ENCODE measurements at places on chromosomes 3 and 15.

GRCh38 chr3:137325170-137325569, 367.4 kb downstream of the IL20RB start:
- no peaks in the 10 kb centered on the region for H3K4me1 ChIP-seq
- no peak for DNase-seq
- H3K36me3 ChIP-seq: no peaks in the 10 kb centered on the region
- no peak overlapping the region for H3K27ac ChIP-seq
- H3K27me3 ChIP-seq: no peaks in the 10 kb centered on the region

- no peaks in the 10 kb centered on the region for H3K4me1 ChIP-seq
- H3K27me3 ChIP-seq: no peaks in the 10 kb centered on the region
- H3K4me3 ChIP-seq: no peak overlapping the region
- H3K36me3 ChIP-seq: no peaks in the 10 kb centered on the region
Observed at GRCh38 chr3:139118835-139119234, 74.1 kb upstream of the PRR23C start.

GRCh38 chr3:76997733-76998132, 42.2 kb upstream of the ROBO2 start:
- DNase-seq: no peak
- no peaks in the 10 kb centered on the region for H3K36me3 ChIP-seq
- no peak overlapping the region for H3K27ac ChIP-seq
- no peak overlapping the region for H3K4me3 ChIP-seq
- H3K27me3 ChIP-seq: no peaks in the 10 kb centered on the region

DNA sequence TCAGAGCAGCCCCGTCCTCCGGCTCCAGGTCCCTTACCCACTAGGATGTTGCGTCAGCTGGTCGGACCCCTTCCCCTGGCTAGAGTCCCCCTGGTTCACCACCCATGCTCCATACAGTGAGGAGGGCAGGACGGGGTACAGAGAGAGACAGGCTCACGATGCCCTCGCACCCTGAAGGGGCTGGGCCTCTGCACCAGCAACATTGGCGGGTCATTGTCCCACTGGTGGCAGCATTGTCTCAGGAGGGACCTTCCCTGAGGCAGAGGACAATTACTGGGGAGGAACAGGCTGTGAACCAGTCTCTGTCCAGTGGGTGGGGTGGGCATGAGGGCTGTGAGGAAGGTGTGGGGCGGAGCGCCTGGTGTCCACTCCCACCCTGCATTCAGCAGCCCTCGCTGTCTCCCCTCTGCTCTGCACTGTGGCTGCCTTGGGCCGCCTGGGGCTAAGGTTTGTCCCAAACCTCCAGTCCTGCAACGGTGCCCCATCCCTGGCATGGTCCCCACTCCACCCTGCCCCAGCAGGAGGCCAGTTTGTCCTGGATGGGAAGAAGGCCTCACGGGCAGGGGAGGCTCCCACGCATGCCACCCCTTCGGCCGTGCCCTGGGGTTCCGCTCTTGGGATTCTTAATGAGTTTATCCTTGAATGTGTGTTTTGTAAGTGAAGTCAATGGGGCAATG, 48.0 kb upstream of the KLF13 start:
- no peak overlapping the region for H3K27ac ChIP-seq
- no peaks in the 10 kb centered on the region for H3K36me3 ChIP-seq
- H3K4me3 ChIP-seq: no peak overlapping the region
- no peak for DNase-seq

DNA sequence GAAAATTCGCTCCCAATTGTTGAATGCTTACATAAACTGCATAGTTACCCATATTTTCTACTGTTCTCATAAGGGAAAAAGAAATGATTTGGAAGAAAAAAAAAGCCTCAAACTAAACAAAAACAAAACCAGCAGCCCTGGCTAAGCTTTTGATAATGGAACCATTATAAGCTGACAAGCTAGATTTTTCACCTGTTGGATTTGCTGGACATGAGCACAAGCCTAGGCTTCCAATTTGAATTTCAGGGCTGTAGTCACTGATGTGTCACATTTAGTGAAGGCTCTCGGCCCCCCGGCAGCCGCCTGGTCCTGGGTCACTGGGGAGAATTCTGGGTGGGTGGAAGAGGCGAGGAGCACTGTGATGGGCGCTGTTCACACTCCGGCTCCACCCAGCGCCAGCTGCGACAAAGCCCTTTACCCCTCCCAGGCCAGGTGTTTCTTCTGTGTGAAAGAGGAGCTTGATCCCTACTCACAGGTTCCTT, 4.6 kb downstream of the FBXL22 start:
- H3K36me3 ChIP-seq: no peaks in the 10 kb centered on the region
- peak overlapping the region; percentile 70 for H3K27ac ChIP-seq
- no peak for DNase-seq

DNA sequence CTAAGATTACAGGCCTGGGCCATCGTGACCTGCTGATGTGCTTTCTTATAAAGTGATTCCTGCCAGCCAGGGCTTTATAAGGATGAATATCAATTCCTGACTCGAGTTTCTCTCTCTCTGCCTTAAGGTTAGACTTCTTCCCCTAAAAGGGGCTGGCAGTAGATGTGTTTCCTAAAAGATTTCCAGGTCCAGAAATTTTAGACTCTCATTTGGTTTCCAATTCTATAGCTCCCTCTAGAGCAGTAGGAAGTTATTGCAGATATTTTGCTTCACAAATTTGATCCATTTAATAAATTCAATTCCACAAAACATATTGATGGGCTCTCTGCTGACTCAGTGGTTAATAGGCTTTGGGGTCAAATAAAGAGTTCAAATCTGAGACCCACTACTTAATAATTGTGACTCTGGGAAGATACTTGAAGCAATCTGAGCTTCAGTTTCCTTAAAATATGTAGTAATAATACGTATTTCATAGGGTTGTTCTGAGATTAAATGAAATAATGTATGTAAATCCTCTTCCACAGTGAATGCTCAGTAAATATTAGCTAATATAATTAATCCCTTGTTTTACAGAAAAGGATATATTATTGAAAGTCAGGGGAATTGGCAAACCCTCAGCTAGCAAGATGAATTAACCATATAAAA, 2.1 kb downstream of the TRIM69 start:
- H3K27me3 ChIP-seq: no peaks in the 10 kb centered on the region
- H3K36me3 ChIP-seq: no peaks in the 10 kb centered on the region
- H3K4me1 ChIP-seq: peaks cover 16% of the 10 kb centered on the region
- no peak for DNase-seq
- H3K4me3 ChIP-seq: no peak overlapping the region

DNA sequence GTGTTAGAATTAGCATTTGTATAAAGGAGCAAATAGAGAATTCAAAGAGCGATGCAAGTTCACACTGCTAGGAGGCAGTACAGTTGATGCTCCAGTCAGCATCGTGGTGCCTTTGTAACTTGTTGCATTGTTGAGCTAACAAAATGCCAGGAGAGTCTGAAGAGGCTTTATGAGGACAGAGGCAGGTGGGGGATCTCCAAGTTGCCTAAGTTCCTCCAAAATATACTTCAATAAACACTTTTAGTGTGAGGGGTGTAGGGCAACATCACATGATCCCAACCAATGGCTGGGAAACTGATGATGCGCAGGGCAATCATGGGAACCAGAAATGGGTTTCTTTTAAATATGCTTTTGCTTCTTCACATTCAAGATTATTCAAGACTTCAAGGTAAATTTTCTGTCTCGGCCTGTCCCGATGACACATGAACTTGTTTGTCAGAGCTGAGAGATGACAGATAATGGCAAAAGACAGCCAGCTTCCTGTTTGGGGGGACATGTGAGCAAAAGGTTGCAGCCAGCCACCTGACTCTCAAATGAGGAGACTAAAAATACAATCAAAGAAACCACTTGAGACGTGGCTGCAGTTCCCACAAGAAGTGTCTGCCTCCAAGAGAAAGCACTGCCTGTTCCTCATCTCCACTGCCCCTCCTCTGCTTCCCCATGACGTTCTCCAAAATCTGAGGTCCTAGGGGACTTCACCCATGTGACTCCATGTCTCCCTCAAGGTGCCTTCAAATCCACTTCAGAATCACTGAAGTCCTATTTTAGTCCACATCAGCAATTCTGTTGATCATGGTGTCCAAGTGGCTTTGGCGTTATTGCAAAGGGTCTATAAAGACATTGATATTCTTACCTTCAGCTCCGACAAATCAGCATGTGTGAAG, 39.3 kb downstream of the KLHL6 start:
- H3K27ac ChIP-seq: no peak overlapping the region
- H3K4me1 ChIP-seq: no peaks in the 10 kb centered on the region
- no peaks in the 10 kb centered on the region for H3K27me3 ChIP-seq
- no peak overlapping the region for H3K4me3 ChIP-seq
- no peak for DNase-seq

- H3K27ac ChIP-seq: no peak overlapping the region
- H3K4me3 ChIP-seq: no peak overlapping the region
- H3K4me1 ChIP-seq: no peaks in the 10 kb centered on the region
- no peaks in the 10 kb centered on the region for H3K27me3 ChIP-seq
- H3K36me3 ChIP-seq: no peaks in the 10 kb centered on the region
Observed at GRCh38 chr15:92561754-92562153, 93.8 kb downstream of the FAM174B start.

DNA sequence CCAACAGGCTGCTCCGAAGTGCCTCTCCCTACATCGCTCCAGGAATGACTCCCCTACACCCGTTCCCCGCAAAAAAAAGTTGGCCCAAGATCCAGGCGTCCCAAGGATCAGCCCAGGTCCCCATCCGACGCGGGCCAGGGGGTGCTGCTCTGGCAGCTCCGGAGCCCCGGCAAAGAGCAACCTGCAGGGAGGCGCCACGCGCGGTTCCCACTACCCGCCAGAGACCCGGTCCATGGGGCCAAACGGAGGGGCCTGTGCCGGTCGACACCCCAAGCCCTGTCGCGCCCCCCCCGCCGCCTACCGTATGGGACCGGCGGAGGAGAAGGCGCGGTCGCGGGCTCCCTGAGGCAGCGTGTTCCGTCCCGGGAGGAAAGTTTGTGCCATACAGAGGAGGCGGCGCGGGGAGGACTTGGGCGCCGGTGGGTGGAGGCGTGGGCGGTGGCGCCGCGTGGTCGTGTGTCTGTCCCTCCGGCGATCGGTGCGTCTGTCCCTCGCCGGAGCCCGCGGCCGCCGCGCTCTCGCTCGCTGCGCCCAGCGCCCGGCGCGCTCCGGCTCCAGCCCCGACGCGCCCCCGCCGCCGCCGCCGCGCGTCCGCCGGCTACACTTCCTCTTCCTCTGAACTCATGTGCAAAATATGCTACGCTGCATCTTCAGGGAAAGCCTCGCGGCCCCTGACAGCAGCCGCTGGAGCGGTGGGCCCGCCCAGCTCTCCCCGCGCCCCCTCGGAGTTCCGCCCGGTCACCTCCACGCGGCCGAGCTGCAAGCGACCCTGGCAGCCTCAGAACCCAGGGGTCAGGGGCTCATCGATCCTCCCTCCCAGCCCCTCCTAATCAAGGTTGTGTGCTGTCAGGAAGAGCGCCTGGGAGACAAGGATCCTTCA, at the start of gene RFTN1:
Gene RFTN1, minus strand, starts transcription at position 559 of the 880 bp plus-strand sequence. CDS start 19,830 bp downstream, outside the sequence.
- no peak for DNase-seq
- H3K27ac ChIP-seq: peak within 1 kb of the TSS; percentile 86
- no peaks in the 10 kb centered on the region for H3K36me3 ChIP-seq

DNA sequence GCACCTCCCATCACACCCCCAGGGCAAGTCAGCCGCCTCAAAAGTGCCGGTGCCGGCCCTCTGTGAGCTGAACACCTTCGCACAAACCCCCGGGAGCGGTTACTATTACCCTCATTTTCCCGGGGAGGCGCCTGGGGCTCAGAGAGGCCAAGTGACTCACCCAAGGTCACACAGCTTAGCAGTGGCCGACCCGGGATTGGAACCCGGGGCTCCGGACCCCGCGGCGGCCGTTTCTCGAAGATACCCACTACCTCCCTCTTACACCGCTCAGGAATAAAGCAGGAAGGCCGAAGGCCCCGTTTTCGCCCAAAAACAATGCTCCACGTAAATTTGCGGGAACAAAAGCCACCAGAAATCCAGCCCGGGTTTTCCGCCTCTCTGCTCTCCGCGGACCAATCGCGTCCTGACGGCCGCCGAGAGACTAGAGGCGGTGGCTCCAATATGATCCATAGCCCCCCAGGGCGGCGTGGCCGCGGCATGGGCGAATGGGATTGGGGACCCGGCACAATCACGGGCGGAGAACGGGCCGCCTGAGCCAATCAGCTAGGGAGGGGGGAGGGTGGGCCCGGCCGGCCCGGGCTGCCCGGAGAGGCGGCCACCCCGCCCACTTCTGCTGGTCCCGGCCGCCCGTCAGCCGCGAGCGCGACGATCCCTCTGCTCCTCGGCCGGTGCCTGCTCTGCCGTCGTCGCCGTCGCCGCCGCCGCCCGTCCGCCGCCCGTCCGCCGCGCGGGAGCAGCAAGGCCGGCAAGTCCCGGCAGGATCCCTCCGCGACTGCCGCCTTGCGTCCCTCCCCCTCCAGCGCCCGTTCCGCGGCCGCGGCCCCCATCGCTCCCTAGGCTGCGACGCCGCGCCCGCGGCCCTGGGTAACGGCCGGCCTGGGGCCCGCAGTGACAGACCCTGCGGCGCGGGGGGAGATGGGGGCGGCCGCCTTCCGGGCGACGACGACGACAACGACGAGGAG, 177.0 kb downstream of the OR4M2 start:
- no peak overlapping the region for H3K4me3 ChIP-seq
- H3K27ac ChIP-seq: no peak overlapping the region
- DNase-seq: no peak
- no peaks in the 10 kb centered on the region for H3K36me3 ChIP-seq
- no peaks in the 10 kb centered on the region for H3K27me3 ChIP-seq

DNA sequence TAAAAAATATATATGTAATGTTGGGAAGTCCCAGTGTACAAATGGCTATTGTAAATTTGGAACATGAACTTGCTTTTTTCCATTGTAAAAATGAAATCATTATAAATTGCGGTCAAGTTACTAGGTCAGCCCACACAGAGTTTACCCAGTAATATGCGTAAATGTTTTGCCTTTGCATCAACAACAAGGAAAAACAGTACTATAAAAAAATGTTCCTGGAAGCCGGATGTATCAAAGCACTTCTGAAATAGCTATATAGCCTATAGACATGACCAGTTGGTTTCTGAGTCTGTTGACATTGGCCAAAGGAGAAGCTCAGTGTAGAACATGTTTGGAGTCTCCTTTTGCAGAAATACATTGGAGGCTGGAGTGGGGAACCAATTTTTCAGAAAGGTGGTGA, 23.2 kb downstream of the CTNNB1 start:
- no peak overlapping the region for H3K27ac ChIP-seq
- no peaks in the 10 kb centered on the region for H3K27me3 ChIP-seq
- DNase-seq: no peak
- H3K4me3 ChIP-seq: no peak overlapping the region
- H3K36me3 ChIP-seq: peaks cover 15% of the 10 kb centered on the region

GRCh38 chr15:74892931-74893330, 3.1 kb downstream of the MPI start:
- no peaks in the 10 kb centered on the region for H3K27me3 ChIP-seq
- peaks cover 12% of the 10 kb centered on the region for H3K4me1 ChIP-seq
- no peak for DNase-seq
- H3K36me3 ChIP-seq: peaks cover 6% of the 10 kb centered on the region
- H3K4me3 ChIP-seq: no peak overlapping the region

- no peak overlapping the region for H3K4me3 ChIP-seq
- no peaks in the 10 kb centered on the region for H3K27me3 ChIP-seq
- no peak for DNase-seq
- H3K4me1 ChIP-seq: no peaks in the 10 kb centered on the region
- H3K27ac ChIP-seq: no peak overlapping the region
Observed at GRCh38 chr3:8087951-8088350, 413.7 kb upstream of the LMCD1 start.

Measured in thoracic aorta (tissue), 2 donors.